ENCODE measurements at places on chromosomes 2 and 18. TPM values are rescaled to one million over a fixed set of nuclear protein-coding genes. Genes with fewer than 3 reads are reported as not detected.

GRCh38 chr18:3485153-3486149, 35.5 kb downstream of the TGIF1 start:
- H3K27me3 ChIP-seq, result no peaks in the 10 kb centered on the region
- no peak for DNase-seq
- peaks cover 5% of the 10 kb centered on the region for H3K36me3 ChIP-seq
- H3K27ac ChIP-seq, result no peak overlapping the region
- H3K4me3 ChIP-seq, result no peak overlapping the region
- H3K4me1 ChIP-seq, result no peaks in the 10 kb centered on the region

DNA sequence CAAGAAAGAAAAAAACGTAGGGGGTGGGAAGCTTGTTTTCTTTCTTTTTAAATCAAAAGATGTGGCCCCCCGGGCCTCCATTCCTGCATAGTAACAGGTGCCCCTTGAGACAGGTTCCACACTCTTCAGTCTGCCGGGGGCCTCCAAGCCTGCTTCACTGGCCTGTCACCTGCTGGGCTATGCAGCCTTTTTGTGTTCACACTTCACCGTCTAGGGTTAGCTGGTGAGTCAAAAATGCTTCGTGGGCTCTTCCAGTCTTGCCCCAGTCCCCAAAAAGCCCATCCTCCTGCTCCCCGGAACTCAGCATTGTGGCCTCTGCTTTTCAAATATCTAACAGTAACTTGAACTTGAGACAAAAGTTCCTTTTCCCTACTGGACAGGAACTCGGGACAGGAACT, 67.9 kb downstream of the POLR1A start:
- no peaks in the 10 kb centered on the region for H3K27me3 ChIP-seq
- peak overlapping the region; percentile 100 for H3K27ac ChIP-seq
- no peak for DNase-seq
- H3K36me3 ChIP-seq, result peaks cover 7% of the 10 kb centered on the region

DNA sequence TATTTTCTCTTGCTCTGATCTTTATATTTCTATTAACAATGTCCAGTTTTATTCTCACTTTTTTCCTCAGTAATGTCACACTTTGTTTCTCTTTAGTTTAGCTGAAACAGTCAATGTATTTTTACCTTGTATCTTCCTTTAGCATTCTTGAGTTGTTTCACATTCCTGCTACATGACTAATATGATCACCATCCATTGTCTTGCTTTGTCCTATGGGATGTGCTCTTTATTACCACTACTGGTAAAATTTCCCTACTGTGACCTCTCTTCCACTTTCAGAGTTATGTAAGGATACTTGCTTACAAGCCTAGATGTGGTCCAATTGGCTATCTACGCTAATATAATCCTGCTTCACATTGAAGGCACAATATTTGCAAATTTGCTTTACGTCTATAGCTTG, 457.9 kb downstream of the PIK3C3 start:
- DNase-seq, result no peak
- H3K36me3 ChIP-seq, result no peaks in the 10 kb centered on the region
- H3K4me1 ChIP-seq, result no peaks in the 10 kb centered on the region
- no peak overlapping the region for H3K27ac ChIP-seq

DNA sequence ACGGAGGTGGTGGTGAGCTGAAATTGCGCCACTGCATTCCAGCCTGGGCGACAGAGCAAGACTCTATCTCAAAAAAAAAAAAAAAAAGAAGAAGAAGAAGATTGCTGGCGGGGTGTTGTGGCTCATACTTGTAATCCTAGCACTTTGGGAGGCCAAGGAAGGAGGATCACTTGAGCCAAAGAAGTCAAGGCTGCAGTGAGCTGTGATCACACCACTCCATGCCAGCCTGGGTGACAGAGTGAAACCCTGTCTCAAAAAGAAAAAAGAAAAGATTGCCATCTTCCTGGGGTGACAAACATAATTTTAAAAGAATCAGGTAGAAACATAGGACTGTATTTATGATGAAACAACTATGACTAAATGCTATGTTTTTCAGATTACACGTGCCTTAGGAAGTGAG, 55.1 kb upstream of the EML4 start:
- H3K27me3 ChIP-seq, result no peaks in the 10 kb centered on the region
- peak overlapping the region; percentile 58 for H3K27ac ChIP-seq
- H3K36me3 ChIP-seq, result no peaks in the 10 kb centered on the region
- H3K4me1 ChIP-seq, result peaks cover 58% of the 10 kb centered on the region
- H3K4me3 ChIP-seq, result peak overlapping the region; percentile 58

GRCh38 chr2:19362755-19363473, 4.5 kb upstream of the OSR1 start:
- H3K27me3 ChIP-seq, result peaks cover 52% of the 10 kb centered on the region
- DNase-seq, result peak; percentile 37
- no peaks in the 10 kb centered on the region for H3K36me3 ChIP-seq
- H3K4me3 ChIP-seq, result peak overlapping the region; percentile 88
- H3K4me1 ChIP-seq, result peaks cover 41% of the 10 kb centered on the region
- H3K27ac ChIP-seq, result peak overlapping the region; percentile 87

DNA sequence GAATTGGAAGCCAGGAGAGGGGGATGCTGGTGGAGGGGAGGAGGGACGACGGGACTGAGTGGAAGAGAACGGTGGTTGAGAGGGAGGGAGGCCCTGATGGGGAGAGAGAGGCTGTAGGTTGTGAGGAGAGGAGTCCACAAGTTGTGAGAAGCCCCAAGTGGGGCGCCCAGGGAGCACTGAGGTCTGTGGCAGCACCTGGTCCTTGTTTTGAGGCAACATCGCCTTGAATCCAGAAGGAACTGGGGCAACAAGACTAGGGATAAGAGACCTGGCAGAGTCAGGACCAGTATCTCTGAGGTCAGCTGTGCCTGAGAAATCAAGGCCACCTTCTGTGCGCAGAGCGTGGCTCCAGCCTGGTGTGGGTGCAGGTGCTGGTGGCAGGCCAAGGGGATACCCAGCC, 1.1 kb downstream of the PRR30 start:
- peaks cover 14% of the 10 kb centered on the region for H3K4me1 ChIP-seq
- no peak overlapping the region for H3K4me3 ChIP-seq
- no peak overlapping the region for H3K27ac ChIP-seq
- DNase-seq, result no peak
- peaks cover 1% of the 10 kb centered on the region for H3K36me3 ChIP-seq

- H3K36me3 ChIP-seq, result peaks cover 3% of the 10 kb centered on the region
- peaks cover 13% of the 10 kb centered on the region for H3K4me1 ChIP-seq
- peak overlapping the region; percentile 92 for H3K4me3 ChIP-seq
- no peak for DNase-seq
- H3K27me3 ChIP-seq, result no peaks in the 10 kb centered on the region
Observed at GRCh38 chr2:86622519-86623042, 1.1 kb downstream of the RNF103 start.

DNA sequence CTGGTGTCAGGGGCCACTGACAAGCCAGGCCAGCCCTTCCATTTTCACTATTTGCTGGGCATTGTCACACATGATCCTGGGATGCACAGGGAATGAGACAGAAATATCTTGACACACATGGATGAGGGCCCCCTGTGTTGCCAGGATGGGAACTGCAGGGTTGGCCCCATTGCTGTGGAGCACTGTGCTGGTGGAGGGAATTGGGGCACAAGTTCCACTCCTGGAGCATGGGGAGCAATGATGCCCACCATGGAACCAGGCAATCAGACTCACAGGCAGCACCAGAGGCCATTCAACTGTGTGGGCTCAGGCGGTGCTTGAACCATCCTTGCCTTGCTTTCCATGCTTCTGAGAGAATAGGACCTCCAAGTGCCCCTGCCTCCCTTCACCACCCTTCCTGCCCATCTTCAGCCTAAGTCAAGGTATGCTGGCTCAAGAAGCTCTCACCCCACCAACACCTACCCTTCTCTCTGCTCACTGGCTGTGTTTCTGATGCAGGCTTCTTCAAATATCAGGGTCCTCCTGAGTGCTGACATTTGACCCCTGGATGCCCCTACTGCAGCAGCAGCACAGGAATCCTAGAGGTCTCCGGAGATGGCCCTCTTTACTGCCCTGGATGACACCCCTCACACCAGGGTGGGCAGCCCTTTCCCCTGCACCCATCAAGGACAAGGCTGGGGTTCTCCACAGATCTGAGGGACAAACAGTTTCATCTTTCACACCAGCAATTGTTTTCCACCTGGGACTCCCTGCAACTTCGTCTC, 11.0 kb downstream of the ADRA2B start:
- H3K27ac ChIP-seq, result no peak overlapping the region
- H3K4me3 ChIP-seq, result no peak overlapping the region
- peaks cover 9% of the 10 kb centered on the region for H3K36me3 ChIP-seq
- H3K4me1 ChIP-seq, result peaks cover 4% of the 10 kb centered on the region

GRCh38 chr2:8590938-8591337, 90.9 kb upstream of the ID2 start:
- no peaks in the 10 kb centered on the region for H3K36me3 ChIP-seq
- no peak for DNase-seq
- H3K4me3 ChIP-seq, result no peak overlapping the region
- peaks cover 18% of the 10 kb centered on the region for H3K4me1 ChIP-seq
- H3K27me3 ChIP-seq, result peaks cover 7% of the 10 kb centered on the region
- no peak overlapping the region for H3K27ac ChIP-seq

DNA sequence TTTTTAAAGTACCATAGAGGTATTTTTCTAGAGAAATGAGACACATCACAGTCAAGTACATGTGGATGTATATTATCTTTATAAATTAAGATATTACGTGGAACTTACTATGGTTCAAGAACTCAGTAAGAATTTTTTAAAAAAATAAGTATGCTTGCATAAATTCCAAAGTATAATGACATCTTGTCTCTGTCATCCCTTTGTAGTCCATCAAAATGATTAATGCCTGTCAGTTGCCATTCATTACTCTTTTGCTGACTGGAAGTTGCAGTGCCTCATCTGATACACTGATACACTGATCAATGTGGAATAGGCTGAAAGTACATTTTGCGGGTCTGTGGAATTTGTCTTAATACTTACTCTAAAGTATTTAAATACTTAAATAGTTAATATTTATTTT, 177.2 kb downstream of the GALNT13 start:
- no peaks in the 10 kb centered on the region for H3K27me3 ChIP-seq
- H3K4me1 ChIP-seq, result no peaks in the 10 kb centered on the region
- no peak overlapping the region for H3K27ac ChIP-seq
- DNase-seq, result no peak

- H3K4me3 ChIP-seq, result no peak overlapping the region
- no peaks in the 10 kb centered on the region for H3K36me3 ChIP-seq
- no peak for DNase-seq
- no peak overlapping the region for H3K27ac ChIP-seq
Observed at GRCh38 chr2:129482626-129483025, 496.8 kb upstream of the RAB6C start.

DNA sequence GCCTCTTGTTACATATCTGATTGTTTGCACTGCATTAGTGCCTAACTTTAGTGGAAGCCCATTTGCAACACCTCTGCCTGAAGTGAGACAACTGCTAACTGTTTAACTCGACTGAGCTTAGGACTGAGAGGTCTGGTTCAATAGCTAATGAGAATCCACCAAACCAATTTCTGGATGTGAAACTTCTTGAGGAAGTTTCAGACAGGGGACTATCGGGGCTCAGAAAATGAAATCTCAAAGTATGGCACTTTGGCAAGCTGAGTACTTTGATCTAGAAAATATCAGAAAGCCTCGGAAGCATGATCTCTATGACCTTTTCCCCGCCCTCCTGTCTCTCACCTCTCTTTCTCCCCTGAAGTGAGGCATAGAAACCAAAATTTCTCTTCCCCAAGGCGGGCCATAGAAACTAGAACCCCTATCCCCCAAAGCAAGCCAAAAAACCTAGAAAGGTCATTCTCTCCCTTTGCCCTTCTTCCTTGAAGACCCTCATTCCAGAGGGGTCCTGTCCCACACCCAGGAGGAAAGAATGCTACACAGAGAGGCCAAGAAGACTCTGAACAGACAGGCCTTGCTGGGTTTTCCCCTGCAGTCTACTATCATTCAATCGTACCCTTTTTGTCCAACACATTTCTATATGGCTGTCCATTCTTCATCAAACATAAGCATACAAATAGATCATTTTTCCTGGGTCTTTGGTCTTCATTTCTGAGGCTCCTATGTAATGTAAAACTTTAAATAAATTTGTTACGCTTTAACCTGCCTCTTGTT, 69.6 kb upstream of the CREB1 start:
- no peak for DNase-seq
- no peaks in the 10 kb centered on the region for H3K27me3 ChIP-seq
- H3K4me3 ChIP-seq, result no peak overlapping the region

DNA sequence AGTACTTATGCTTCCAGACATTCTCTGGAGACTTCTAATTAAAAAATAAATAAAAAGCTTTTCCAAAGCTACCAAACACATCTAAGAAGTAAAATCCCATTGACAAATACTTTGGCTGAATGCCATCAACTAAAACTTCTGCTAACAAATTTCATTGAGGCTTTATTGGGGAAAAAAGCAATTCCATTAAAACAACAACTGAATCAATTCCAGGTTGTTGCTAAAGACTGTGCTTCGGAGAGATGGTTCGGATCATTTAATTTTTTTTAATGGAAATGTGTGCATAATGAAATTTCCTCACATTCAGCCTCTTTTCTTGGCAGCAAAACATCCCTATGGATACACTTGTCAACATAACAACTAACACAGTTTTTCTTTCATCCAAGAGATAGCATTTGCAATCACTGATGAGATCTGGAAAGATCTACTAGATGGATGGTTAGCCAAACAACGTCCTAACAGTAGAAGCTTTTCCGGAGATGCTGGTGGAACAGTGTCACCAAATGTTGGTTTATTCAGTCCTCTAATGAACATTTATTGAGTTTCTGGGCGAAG, 446.1 kb upstream of the FAM98A start:
- no peak overlapping the region for H3K4me3 ChIP-seq
- no peak overlapping the region for H3K27ac ChIP-seq
- H3K4me1 ChIP-seq, result no peaks in the 10 kb centered on the region
- no peak for DNase-seq
- no peaks in the 10 kb centered on the region for H3K36me3 ChIP-seq
- H3K27me3 ChIP-seq, result no peaks in the 10 kb centered on the region

GRCh38 chr2:207165121-207166038, at the start of gene KLF7:
Gene KLF7, minus strand, starts transcription at chr2:207165948. Its CDS starts 380 bp downstream, at chr2:207165568.
- no peaks in the 10 kb centered on the region for H3K36me3 ChIP-seq
- no peaks in the 10 kb centered on the region for H3K27me3 ChIP-seq
- peak; percentile 74 for DNase-seq

GRCh38 chr18:53796040-53796729, 428.3 kb downstream of the MBD2 start:
- no peak overlapping the region for H3K27ac ChIP-seq
- DNase-seq, result no peak
- H3K4me3 ChIP-seq, result no peak overlapping the region
- H3K4me1 ChIP-seq, result no peaks in the 10 kb centered on the region

GRCh38 chr2:174350018-174350417, 15.3 kb downstream of the SP9 start:
- H3K27me3 ChIP-seq, result peaks cover 3% of the 10 kb centered on the region
- H3K36me3 ChIP-seq, result peaks cover 26% of the 10 kb centered on the region
- DNase-seq, result no peak
- no peak overlapping the region for H3K4me3 ChIP-seq

The RAB6C gene
- not detected for polyA plus RNA-seq

The TSPYL6 gene
- not detected for polyA plus RNA-seq

The SYT4 gene
- not detected for polyA plus RNA-seq

The KCNS3 gene
- polyA plus RNA-seq, result not detected

The CAPN14 gene
- 0.17 TPM for polyA plus RNA-seq

The RTKN gene
- polyA plus RNA-seq, result 0.54 TPM

The PLCD4 gene
- 0.13 TPM for polyA plus RNA-seq

The GALR1 gene
- polyA plus RNA-seq, result not detected

The TRIM43 gene
- not detected for polyA plus RNA-seq

The CHST9 gene
- polyA plus RNA-seq, result not detected

The SETBP1 gene
- polyA plus RNA-seq, result not detected
